Tibial nerve (tissue), 4 donors: ENCODE measurements at places on chromosomes 4 and X.

GRCh38 chr4:48420144-48420543 is 63.0 kb upstream of the SLC10A4 start:
- H3K27ac ChIP-seq = no peak overlapping the region
- H3K4me3 ChIP-seq = no peak overlapping the region
- H3K27me3 ChIP-seq = no peaks in the 10 kb centered on the region
- no peaks in the 10 kb centered on the region for H3K36me3 ChIP-seq
- no peak for DNase-seq

GRCh38 chr4:38696697-38697096 is 32.7 kb downstream of the KLF3 start:
- H3K36me3 ChIP-seq = peaks cover 58% of the 10 kb centered on the region
- H3K4me1 ChIP-seq = no peaks in the 10 kb centered on the region
- H3K27ac ChIP-seq = no peak overlapping the region

DNA sequence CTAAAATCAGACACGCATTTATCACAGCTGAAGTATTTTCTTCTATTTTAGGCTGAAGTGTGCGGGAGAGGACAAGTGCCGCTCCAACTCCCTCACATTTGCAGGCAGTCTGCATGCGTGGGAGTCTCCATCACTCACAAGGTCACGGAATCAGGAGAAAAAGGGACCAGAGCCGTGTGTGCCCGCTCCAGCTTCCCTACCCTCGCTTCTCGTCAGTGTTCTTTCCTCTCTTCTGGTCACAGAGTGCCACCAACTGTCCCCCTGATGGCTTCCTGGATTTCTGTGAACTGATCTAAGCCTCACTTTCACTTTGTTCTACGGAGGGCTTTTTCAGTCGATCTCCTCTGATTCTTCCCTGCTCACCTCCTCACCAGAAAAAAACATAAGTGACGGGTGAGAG is 407.4 kb upstream of the AADAT start:
- DNase-seq = no peak
- no peaks in the 10 kb centered on the region for H3K27me3 ChIP-seq
- no peaks in the 10 kb centered on the region for H3K36me3 ChIP-seq
- no peak overlapping the region for H3K4me3 ChIP-seq

DNA sequence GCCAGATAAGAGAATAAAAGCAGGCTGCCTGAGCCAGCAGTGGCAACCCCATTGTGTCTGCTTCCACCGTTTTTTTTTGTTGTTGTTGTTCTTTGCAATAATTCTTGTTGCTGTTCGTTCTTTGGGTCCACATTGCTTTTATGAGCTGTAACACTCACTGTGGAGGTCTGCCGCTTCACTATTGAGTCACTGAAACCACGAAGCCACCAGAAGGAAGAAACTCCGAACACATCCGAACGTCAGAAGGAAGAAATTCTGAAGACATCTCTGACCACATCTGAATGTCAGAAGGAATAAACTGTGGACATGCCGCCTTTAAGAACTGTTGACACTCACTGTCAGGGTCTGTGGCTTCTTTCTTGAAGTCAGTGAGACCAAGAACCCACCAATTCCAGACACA is 110.5 kb downstream of the PCDH18 start:
- no peaks in the 10 kb centered on the region for H3K36me3 ChIP-seq
- no peaks in the 10 kb centered on the region for H3K4me1 ChIP-seq
- no peak for DNase-seq
- no peak overlapping the region for H3K4me3 ChIP-seq

DNA sequence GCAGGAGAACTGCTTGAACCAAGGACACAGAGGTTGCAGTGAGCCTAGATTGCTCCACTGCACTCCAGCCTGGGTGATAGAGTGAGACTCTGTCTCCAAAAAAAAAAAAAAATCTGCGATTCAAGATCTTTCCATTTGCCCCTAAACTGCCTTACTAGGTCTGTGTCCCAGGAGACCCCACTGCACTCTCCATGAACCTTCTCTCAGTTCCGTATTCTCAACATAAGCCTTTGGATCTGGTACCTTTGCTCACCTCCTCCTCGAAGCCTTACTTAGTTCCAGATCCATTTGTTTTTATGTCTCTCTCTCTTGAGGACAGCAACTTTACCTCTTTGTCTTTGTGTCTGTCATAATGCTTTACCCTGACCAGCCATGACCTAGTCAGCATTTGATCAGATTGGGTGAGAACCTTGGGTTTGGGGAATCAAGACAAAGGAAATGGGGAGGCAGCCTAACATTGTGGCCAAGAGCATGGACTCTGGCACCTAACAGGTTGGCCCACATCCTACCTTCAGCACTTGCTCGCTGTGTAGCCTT is 33.7 kb downstream of the BST1 start:
- no peaks in the 10 kb centered on the region for H3K36me3 ChIP-seq
- DNase-seq = no peak
- H3K27ac ChIP-seq = no peak overlapping the region
- no peaks in the 10 kb centered on the region for H3K27me3 ChIP-seq
- no peaks in the 10 kb centered on the region for H3K4me1 ChIP-seq

- H3K27ac ChIP-seq = no peak overlapping the region
- no peaks in the 10 kb centered on the region for H3K27me3 ChIP-seq
- no peak for DNase-seq
- no peaks in the 10 kb centered on the region for H3K4me1 ChIP-seq
Observed at GRCh38 chr4:67721315-67721769, 20.4 kb upstream of the UBA6 start.

GRCh38 chr4:41586675-41587225 is 48.8 kb downstream of the LIMCH1 start:
- no peaks in the 10 kb centered on the region for H3K27me3 ChIP-seq
- no peak overlapping the region for H3K27ac ChIP-seq
- no peak overlapping the region for H3K4me3 ChIP-seq

- H3K27ac ChIP-seq = no peak overlapping the region
- H3K27me3 ChIP-seq = no peaks in the 10 kb centered on the region
Observed at GRCh38 chr4:74540193-74540592, 95.3 kb downstream of the AREG start.

DNA sequence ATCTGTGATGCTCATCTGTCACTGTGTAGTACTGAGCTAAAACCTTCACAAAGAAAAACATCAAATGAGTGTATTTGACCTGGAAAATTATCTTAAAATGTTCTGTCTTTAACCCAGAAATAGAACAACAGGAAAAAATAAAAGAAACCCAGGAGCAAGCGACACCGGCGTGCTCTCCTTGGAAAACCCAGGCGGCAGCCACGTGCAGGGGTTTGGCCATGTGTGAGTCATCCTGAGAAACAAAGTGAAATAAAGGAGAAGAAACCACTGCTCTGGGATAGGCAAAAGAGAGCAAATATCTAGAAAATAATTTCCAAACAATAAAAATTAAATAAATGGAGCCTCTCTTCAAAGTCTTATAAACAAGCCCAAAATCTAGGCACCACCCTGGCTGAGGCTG is 20.0 kb upstream of the TMEM128 start:
- no peaks in the 10 kb centered on the region for H3K4me1 ChIP-seq
- H3K27me3 ChIP-seq = no peaks in the 10 kb centered on the region
- no peak overlapping the region for H3K4me3 ChIP-seq
- no peaks in the 10 kb centered on the region for H3K36me3 ChIP-seq
- DNase-seq = no peak
- no peak overlapping the region for H3K27ac ChIP-seq

DNA sequence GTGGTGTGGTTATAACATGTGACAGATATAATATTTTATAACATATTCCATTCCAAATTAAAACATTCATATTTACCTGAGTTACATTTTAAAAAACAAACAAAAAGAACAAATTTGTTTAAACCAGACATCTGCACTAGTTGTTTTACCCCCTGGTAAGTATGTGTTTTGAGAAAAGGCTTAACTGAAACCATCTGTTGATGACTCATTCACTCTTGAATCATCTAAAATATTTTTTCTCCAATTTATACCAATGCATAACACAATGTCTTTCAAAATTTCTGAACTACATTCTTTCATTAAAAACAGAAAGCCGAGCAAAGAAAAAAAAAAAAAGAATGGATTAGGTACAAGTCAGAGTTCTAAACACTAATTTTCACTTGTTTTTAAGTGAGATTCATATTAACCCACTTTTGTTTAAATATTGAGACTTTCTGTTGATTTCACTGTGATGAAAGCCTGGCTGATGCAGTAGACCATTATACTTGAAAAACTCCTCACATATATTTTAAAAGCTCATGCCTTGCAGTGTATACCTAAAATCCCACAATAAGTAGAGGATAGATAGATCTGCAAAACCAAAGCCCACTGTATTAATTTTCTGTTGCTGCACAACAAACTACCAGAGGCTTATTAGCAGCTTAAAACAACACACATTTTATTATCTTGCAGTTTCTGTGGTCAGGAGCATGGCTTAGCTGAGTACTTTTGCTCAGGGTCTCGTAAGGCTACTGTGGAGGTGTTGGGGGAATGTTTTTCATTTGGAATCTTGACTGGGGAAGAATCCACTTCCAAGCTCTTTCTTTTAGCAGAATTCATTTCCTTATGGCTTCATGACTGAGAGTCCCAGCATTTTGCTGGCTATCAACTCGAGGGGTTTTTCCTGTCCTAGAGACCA is 221.5 kb downstream of the PCDH18 start:
- no peaks in the 10 kb centered on the region for H3K36me3 ChIP-seq
- peaks cover 25% of the 10 kb centered on the region for H3K4me1 ChIP-seq
- H3K27me3 ChIP-seq = no peaks in the 10 kb centered on the region
- H3K4me3 ChIP-seq = no peak overlapping the region
- peak overlapping the region; percentile 29 for H3K27ac ChIP-seq

GRCh38 chr4:176302283-176303275 is 17.2 kb upstream of the SPCS3 start:
- H3K4me3 ChIP-seq = no peak overlapping the region
- no peaks in the 10 kb centered on the region for H3K36me3 ChIP-seq
- DNase-seq = no peak
- no peaks in the 10 kb centered on the region for H3K27me3 ChIP-seq
- H3K27ac ChIP-seq = no peak overlapping the region
- H3K4me1 ChIP-seq = no peaks in the 10 kb centered on the region

DNA sequence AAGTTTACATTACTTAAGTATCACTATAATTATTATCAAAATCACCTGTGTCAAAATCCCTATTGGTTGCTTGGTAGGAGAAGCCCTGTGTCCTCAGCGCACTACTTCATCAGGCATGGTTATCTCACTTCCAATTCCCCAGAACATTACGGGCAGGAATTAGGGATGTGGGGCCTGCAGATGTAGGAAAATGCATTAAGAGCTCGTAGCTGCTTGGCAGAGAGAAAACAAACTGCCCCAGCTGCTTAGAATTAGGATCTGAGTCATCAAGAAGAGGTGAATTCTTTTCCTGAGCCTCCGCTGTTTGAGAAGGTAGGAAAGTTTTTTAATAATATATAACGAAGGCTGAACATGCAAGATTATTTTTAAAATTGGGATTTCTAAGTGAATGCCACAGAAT is 31.1 kb upstream of the CLNK start:
- no peak overlapping the region for H3K4me3 ChIP-seq
- no peak for DNase-seq
- H3K4me1 ChIP-seq = no peaks in the 10 kb centered on the region
- no peaks in the 10 kb centered on the region for H3K36me3 ChIP-seq
- no peak overlapping the region for H3K27ac ChIP-seq

GRCh38 chr4:148779771-148780170 is 337.6 kb upstream of the NR3C2 start:
- no peaks in the 10 kb centered on the region for H3K27me3 ChIP-seq
- no peaks in the 10 kb centered on the region for H3K4me1 ChIP-seq
- no peak for DNase-seq
- no peak overlapping the region for H3K27ac ChIP-seq
- H3K36me3 ChIP-seq = no peaks in the 10 kb centered on the region
